RPMI7951 (cell line): ENCODE measurements at places on chromosomes 16 and 17.

- no peak for DNase-seq
Observed at GRCh38 chr16:4062212-4062802, 53.9 kb downstream of the ADCY9 start.

- peak; percentile 4 for DNase-seq
Observed at GRCh38 chr16:21194771-21195301, 16.5 kb downstream of the ZP2 start.

GRCh38 chr17:76104140-76104895, 731 bp upstream of the EXOC7 start:
- DNase-seq = no peak

DNA sequence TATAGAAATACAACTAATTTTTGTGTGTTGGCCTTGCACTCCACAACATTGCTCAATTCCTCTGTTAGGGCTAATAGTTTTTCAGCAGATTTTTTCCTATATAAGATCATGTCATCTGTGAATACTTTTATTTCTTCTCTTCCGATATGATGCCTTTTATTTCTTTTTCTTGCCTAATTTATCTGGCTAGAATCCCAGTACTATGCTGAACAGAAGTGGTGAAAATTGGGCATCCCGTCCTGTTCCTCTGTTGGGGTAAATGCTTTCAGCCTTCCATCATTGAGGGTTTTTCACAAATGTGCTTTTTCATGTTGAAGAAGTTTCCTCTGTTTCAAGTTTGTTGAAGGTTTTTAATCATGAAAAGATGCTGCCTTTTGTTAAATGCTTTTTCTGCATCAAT, 22.7 kb upstream of the TNFRSF13B start:
- DNase-seq = no peak

GRCh38 chr16:26212599-26212998, 520.8 kb downstream of the HS3ST4 start:
- no peak for DNase-seq
